Activated CD8-positive, alpha-beta T cell treated with anti-CD3 and anti-CD28 coated beads, Interleukin-2, amount 10 ng/mL, durations not matched to agents 7 days and 5 days (primary cell): ENCODE measurements at places on chromosomes 4 and X. TPM values are rescaled to one million over a fixed set of nuclear protein-coding genes. Genes with fewer than 3 reads are reported as not detected.

Gene PDGFC
- not detected for total RNA-seq

Gene SHROOM4
- total RNA-seq: not detected

Gene NLGN4X
- not detected for total RNA-seq

Gene PGAM4
- 0.52 TPM for total RNA-seq

- no peak overlapping the region for H3K27ac ChIP-seq
- H3K4me1 ChIP-seq: no peaks in the 10 kb centered on the region
- no peaks in the 10 kb centered on the region for H3K27me3 ChIP-seq
- H3K4me3 ChIP-seq: no peak overlapping the region
- H3K36me3 ChIP-seq: no peaks in the 10 kb centered on the region
- peak; percentile 29 for DNase-seq
These were observed 201.0 kb upstream of the ARSJ start for GRCh38 chr4:114180481-114180880.

GRCh38 chrX:115060013-115060412 is 42.6 kb upstream of the IL13RA2 start:
- no peaks in the 10 kb centered on the region for H3K36me3 ChIP-seq
- no peaks in the 10 kb centered on the region for H3K4me1 ChIP-seq
- H3K27ac ChIP-seq: no peak overlapping the region
- no peaks in the 10 kb centered on the region for H3K27me3 ChIP-seq

- no peak for DNase-seq
- H3K4me3 ChIP-seq: no peak overlapping the region
- no peaks in the 10 kb centered on the region for H3K27me3 ChIP-seq
- no peak overlapping the region for H3K27ac ChIP-seq
These were observed 661.6 kb downstream of the RAPGEF2 start for GRCh38 chr4:159764343-159764952.

DNA sequence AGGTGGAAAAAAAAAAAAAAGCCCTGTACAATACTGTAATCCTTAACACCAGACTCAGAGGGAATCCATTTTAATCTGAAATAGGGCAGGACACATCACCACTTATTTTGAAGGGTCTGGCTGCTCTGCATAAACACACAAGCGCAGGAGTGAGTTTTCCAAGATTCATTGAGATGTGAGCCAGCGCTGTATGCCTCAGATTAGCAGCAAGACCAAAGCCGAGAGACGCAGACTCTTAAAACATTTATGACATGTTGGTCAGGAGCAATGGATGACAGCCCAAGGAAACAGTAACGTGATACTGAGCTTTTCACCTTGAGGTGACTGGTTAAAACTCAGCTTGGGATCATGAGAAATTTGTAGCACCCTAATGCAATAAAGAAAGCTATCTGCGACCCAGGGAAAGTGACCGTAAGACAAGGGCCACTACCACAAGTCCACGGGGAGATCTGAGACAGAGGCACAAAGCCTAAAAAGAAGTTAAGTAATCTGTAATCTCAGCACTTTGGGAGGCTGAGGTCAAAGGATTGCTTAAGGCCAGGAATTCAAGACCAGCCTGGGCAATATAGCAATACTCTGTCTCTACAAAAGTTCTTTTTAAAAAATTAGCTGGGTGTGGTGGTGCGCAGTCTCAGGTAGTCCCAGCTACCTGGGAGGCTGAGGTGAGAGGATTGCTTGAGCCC is 210.6 kb downstream of the COL25A1 start:
- H3K36me3 ChIP-seq: no peaks in the 10 kb centered on the region
- DNase-seq: no peak
- H3K4me1 ChIP-seq: no peaks in the 10 kb centered on the region
- peaks cover 17% of the 10 kb centered on the region for H3K27me3 ChIP-seq
- no peak overlapping the region for H3K4me3 ChIP-seq

DNA sequence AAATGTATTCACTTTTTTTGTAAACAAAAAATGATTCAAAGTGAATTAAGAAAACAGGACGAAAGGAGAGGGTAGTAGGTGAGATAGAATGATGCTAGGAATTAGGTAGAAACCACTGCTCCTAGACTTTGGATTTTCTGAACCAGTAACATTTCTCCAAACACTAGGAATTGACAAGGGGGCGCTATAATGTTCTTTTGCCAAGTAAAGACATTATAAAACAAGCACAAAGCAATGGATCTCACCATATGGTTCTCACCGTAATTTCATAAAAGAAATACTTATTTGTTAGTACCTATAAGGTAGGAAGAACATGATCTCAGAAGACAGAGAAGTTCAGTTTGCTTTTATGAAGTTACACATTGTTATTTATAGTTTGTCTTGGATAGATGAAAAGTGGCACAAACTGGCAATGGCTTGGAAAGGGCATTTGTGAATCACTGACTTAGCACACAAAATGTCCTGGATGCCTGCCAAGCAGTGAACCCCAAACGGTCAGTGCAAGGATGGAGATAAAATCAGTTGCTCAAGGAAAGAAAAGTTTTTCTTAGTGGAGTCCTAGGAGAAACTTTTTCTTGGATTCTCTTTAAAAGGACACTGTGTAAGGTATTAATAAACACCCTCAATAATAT is 8.1 kb upstream of the TBC1D1 start:
- H3K36me3 ChIP-seq: no peaks in the 10 kb centered on the region
- no peak overlapping the region for H3K27ac ChIP-seq
- peaks cover 3% of the 10 kb centered on the region for H3K27me3 ChIP-seq
- DNase-seq: peak; percentile 11

DNA sequence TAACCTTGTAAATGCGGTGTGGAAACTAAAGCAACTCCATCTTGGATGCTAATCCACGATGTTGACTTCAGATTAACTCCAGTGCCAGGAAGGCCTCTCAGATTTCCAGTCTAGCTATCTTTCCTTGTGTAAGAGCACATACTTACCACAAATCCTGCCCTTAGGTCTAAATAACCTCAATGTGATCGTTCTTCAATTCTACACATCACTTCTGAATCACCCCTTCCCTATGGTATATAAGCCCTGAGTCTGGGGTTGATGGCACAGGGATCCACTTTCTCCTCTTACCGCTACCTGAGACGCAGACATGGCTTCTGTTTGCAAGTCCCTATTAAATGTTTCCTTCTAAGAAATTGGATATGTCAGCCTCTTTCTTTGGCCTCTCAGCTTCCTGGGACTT is 17.5 kb upstream of the ZNF41 start:
- H3K27me3 ChIP-seq: peaks cover 3% of the 10 kb centered on the region
- peaks cover 5% of the 10 kb centered on the region for H3K4me1 ChIP-seq
- H3K36me3 ChIP-seq: no peaks in the 10 kb centered on the region
- no peak for DNase-seq

DNA sequence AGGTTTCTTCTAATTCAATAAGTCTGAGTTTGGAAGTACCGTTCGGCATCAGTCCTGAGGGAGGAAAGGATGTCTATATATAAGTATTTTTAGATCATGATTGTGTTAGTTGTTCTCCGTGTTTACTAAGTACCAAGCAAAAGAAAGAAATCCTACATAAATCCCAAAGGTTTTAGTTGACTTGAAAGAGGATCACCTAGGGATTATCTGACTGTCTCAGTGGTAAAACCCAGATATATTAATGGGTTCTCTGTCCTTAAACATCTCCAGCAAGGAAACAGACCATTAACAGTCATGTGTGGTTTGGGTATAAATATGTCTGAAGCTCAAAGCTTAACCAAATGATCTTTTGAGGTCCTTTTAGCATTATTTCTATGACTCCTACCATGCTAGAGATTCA is 207.1 kb upstream of the RASGEF1B start:
- H3K4me3 ChIP-seq: no peak overlapping the region
- peaks cover 4% of the 10 kb centered on the region for H3K27me3 ChIP-seq
- no peak overlapping the region for H3K27ac ChIP-seq
- H3K4me1 ChIP-seq: no peaks in the 10 kb centered on the region
